T-helper 17 cell (primary cell): ENCODE measurements at places on chromosomes 2 and 18.
A peak's percentile ranks its signal among the peaks of the same experiment; 100 is the strongest.

GRCh38 chr2:203484266-203485112 is 50.6 kb downstream of the RAPH1 start:
- peak; percentile 22 for DNase-seq

DNA sequence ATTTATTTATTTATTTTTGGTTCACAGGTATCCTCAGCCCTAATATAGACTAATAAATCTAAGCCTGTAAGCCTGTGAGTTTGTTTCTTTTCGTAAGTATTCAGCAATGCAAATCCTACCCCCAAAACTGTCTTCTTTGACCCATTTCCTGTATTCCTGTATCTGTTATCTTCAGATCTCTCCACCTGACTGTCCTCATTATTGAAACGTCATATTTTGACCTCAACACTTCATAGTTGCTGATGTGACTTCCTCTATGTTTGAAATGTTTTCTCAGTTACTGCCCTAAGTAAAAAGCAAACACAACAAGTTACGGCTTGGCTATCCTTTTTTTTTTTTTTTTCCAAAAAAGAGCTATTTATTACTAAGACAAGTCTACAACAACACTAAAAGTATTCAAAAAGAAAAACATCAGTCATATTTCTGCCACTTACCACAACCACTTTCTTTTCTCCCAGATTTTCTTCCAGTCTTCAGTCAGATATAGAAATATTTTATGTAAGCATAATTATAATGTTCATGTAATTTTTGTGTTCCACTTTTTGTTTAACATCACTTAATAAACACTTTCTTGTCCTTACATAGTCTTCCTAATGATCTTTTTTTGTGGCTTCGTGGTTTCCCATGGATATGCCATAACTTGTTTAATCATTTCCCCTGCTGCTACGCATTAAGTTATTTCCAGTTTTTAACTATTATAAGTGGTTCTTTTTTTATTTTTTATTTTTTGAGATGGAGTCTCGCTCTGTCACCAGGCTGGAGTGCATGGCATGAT is 45.0 kb upstream of the EML4 start:
- no peak for DNase-seq

DNA sequence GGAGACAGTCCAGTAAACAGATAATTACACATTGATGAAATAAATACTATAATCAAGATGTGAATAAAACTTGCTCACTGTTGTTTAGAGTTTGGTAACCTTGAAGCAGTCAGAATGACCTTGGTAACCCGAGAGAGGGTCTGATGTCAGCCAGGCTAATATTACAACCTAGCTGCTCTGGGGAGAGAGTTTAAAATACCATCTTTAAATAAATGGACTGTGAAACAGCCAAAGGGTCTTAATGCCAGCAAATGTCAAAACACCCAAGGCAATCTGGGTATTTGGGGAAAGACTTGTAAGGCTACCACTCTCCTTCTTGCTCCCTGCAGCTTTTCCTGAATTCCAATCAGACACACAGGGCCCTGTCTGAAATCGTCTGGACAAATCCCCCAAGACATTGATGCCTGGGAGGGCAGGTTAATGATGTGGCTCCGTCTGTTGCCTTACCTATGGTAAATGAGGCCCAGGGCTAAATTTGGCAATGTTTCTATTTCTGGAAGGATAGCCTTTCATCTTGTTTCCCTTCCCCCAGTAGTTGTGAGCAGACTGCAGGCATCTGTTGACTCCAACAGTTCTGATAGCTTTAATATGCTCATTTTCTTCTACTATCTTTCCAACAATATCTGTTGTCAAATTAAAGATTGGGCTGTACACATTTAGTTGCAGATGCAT is 43.0 kb upstream of the ITGB6 start:
- DNase-seq, result no peak

DNA sequence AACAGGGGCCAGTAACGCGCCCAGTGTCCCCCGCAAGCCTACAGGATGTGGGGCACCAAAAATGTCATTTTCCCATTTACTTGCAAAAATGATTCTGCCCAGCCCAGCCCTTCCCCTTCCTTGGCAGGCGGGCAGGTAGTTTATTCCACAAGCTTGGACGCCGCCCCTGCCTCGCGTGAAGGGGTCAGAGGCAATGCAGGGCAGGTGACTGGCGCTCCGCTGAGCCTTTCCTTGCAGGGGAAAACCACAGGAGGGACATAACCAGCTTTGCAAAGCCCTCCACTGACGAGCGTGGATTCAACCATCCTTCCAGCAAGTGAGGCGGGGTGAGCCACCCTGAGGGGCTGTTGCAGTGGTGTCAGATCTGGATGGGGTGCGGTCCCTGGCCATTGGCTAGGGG is 5.3 kb downstream of the MAB21L4 start:
- DNase-seq, result no peak

- DNase-seq, result no peak
These were observed 263.8 kb downstream of the AGAP1 start for GRCh38 chr2:235757640-235758039.

- no peak for DNase-seq
These were observed 31.2 kb downstream of the STAMBP start for GRCh38 chr2:73859721-73860586.

GRCh38 chr2:40321016-40321623 is 130.8 kb downstream of the SLC8A1 start:
- DNase-seq, result no peak

GRCh38 chr2:51409920-51410319 is 378.0 kb upstream of the NRXN1 start:
- DNase-seq, result no peak

GRCh38 chr2:127161176-127162136 is 54.5 kb upstream of the BIN1 start:
- no peak for DNase-seq

DNA sequence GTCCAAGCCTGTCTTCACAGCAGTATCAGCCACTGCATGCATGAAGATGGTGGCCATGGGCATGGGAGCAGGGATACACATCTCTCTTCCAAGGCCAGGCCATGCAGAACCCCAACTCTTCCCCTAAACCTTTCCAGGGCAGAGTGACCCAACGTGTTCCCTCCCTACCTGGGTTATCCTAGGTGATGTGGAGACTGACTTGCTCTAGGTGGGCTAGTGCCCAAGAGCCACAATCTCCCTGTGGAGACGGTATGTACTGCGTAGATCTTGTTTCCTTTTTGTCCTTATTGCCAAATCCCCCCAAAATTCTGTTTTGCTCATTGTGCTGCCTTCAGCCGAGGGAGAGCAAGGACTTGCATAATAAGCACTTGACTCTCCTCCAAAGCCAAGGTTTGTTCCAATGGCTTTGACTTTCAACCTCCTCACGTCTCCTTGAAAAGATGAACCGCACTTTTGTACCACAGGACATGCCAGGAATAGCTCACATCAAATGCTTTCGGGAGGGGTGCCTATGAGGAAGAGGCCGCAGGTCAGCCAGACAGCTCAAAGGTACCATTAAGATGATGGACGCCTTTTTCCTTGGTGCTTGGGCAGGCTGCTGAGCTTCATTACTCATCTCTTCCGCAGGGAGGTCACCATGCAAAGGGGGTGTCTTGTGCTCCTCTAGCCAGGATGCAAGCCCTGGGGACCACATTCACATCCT is 76.2 kb upstream of the GLI2 start:
- no peak for DNase-seq

- DNase-seq, result no peak
These were observed 286.0 kb upstream of the CCDC68 start for GRCh38 chr18:55245211-55245614.

DNA sequence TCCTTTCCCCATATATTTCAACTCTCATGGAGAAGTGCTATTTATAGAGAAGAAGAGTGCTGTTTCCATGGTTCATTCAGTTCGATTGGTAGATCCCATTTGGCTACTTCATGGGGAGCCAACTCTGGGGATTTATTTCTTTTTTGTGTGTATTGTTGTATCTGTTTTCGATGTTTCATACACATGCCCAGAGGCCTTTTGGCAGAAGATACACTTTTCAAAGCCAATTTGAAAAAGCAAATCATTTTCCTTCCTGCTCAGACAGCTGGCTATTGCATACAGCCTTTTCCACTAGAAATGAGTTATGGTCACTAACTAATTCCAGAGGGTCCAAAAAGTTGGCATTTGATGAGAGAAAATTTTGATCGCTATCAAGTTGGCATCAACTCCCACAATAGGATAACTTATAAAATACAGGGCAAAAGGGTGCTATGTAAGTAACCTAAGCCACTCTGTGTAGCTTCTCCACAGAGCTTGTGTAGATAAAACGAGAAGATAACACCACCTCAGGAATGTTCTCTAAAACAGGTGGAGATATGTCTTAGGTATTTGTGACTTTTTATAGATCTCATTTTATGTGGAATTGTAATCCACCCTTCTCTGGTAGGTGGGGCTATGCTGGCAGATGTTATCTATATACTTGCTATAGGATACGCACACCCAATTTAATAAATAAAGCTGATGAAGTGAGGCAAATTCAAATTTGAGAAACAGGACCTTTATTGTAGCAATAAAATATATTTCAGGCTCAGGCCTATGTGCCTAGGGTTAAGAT is 798.5 kb downstream of the SATB2 start:
- DNase-seq, result no peak

GRCh38 chr2:115491186-115491793 is 1048.8 kb downstream of the DPP10 start:
- no peak for DNase-seq

DNA sequence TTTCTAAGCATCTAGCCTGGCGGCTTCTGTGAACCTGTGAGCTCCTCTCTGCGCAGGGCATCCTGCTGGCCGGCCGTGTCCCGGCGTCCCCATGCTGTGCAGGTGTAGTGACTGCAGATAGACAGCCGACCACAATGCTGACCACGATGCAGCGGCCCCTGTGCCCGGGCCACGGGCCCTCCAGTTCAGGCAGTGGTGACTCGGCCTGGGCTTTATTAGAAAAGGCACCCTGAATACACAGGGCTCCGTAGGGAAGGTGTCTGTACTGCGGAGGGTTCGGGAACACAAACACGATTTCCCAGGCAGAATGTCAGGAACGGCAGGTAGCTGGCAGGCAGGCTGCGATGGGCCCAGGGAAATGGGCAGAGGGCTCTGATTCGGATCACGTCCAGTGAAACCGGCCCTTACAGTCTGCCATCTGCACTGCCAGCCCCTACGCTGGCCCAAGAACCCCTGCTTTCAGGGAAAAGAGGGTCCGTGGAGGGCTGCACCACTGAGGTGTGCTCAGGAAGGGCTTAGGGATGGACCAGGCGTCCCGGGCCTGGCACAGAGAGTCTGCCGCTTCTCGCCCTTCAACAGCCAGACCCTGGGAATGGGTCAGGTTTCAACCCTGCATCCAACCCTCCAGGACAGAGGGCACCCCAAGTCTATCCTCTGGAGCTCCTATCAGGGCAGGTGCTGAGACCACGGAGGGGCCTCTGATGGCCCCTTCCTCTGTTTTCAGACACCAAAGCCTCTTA is 196.5 kb downstream of the HDAC4 start:
- DNase-seq, result no peak

DNA sequence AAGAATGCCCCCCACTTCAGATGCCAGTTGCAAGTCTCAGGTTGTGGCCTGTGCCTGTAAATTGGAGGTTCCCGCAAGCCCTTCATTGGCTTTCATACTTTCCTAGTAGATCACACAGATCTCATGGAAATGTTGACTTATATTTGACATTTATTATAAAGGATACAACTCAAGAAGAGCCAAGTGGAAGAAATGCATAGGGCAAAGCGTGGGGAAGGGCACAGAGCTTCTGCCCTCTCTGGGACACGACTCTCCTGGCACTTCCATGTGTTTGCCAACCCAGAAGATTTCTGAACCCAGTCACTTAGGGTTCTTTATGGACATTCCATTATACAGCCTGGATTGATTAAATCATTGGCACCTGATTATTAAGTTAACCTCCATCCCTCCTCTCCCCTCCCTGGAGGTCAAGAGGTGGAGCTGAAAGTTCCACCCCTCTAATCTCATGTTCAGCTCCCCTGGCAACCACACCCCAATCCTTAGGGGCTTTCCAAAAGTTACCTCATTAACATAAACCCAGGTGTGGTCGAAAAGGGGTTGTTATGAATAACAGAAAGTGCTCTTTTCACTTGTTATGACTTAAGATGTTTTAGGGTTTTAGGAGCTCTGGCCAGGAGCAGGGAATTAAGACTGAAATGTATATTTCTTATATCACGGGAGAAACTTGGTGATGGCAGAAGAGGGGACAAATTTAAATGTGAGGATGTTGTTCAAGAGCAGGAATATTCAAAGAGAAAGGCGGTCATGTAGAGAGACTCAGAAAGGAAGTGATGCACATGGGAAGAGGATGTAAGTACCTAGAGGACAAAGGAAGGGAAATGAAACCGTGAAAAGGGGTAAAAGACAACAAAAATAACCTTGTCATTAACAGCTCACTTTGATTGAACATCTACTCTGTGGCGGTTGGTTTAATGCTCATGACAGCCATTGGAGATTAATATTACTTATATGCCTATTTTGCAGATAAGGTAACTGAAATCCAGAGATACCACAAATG is 31.8 kb downstream of the SP100 start:
- DNase-seq, result no peak

DNA sequence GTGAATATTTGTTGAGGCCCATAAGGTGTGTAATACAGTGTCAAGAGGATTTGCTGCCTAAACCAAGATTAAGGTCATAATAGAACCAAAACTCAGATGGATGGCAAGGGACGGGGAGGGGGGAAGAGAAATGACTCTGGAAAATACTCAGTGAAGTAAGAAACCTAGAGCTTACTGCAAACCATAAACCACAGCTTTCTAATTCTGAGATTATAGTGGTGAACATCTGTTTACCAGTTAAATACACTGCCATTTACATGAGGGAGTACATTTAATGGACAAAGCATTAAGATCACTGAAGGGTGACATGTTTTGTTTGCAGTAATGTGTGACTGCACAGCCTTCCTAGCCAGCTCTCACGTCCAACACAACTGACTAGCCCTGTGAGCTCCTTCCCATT is 19.8 kb downstream of the EVX2 start:
- DNase-seq, result no peak

DNA sequence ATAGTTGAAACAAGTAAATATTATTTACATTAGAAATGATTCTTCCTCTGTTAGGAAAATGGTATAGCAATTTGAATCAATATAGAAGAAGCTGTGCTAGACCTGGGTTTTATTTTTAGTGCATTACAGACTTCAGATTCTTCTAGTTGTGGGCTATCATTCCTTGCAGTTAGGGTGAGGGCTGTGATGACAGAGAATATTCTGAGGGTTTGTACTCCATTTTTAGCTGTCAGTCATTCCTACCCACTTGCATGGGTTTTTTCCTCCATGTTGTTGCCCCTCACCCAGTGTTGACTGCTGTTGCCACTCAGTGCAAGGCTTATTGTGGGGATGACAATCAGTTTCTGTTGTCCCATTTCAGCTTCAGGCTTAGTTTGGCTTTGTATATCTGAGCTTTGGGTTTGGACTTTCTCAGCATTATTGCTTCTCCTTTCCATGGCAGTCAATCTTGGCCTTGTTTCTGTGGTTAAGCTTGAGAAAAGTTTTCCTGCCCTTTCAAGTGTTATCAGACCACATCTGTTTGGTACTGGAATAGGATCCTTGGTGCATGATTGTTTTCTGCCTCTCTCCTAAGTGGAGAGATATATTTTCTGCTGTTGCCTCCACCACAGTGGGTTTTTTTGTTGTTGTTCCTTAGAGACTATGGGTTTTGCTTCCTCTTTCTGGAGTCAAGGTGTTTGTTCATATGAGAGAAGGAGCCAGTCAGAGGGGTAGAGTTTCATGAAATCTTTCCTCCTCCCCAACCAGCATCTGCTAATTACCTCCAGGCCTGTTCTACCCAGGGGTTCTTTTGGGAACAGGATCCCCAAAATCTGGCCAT is 312.7 kb upstream of the CWC22 start:
- no peak for DNase-seq

GRCh38 chr2:8456151-8457091 is 225.4 kb upstream of the ID2 start:
- DNase-seq, result peak; percentile 45

- no peak for DNase-seq
These were observed 32.8 kb upstream of the MC5R start for GRCh38 chr18:13791181-13791580.

- no peak for DNase-seq
These were observed 18.0 kb downstream of the ITSN2 start for GRCh38 chr2:24342110-24342910.
